Stimulated activated CD8-positive, alpha-beta memory T cell treated with anti-CD3 and anti-CD28 coated beads, Interleukin-2, amount 100 ng/mL, for 1 hour (primary cell): ENCODE measurements at places on chromosomes 5 and 9.

- peak; percentile 22 for DNase-seq
These were observed 29.9 kb downstream of the CD180 start for GRCh38 chr5:67166460-67167285.

DNA sequence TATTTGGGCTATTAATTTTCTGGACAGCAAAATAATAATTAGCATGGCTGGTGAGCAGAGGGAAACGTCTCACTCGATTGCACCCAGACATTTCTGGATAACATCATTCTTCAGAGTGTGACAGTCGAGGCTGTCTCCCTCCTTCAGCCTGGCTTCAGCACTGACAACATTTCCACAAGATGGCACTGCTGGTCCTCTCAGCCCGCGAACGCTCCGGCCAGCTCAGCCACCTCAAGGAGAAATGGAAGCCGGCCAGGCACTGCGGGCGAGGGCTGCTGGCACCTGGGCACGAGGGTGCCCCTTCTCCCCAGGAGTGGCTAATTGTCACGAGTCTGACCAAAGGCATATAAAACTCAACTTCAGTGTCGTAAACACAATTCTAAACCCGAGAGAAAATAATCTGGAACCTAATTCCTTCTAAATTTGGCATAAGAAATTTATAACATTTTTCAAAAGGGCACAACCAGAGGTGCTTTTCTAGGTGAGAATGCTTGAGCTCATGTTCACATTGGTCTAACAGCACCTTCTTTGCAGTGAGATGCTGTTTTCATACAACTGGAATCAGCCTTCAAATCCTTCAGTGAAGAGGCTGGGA is 65.9 kb downstream of the DAP start:
- DNase-seq = no peak

GRCh38 chr9:70589571-70590314 is 175.3 kb upstream of the KLF9 start:
- DNase-seq = no peak

DNA sequence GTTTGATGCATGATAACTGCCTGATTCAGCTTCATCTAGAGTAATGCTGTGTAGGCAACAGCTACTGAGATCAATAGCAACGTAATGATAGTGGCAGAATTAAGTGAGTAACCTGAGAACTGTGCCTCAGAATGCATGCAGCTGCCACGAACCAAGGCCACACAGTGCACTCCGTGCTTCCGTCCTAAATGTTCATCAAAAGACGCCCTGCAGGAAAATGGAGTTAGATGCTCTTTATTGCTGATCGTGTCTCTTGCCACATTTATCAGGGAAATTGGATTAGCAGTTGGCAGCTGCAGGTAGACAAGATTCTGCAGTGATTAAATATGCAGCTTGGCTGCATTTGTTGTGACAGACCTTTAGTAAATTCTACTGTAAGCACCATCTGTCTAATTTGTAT is 107.7 kb upstream of the TLX3 start:
- DNase-seq = no peak

DNA sequence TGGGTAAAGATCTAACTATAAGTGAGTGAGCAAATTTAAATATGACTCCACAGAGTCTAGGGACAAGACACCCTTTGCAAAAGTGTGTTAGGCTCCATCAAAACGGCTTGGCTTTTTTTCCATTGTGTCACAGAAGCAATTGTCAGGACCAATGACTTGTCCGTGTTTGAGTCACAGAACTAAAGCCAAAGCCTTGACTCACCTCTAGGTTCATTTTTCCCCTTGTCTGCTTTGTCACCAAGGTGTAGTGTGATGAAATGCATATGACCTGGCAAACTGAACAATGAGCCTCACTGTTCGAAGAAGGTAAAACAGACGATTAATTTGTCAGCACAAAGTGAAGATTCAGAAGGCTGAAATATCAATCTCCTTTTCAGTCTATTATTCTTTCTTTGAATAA is 331.0 kb downstream of the GLIS3 start:
- DNase-seq = no peak

DNA sequence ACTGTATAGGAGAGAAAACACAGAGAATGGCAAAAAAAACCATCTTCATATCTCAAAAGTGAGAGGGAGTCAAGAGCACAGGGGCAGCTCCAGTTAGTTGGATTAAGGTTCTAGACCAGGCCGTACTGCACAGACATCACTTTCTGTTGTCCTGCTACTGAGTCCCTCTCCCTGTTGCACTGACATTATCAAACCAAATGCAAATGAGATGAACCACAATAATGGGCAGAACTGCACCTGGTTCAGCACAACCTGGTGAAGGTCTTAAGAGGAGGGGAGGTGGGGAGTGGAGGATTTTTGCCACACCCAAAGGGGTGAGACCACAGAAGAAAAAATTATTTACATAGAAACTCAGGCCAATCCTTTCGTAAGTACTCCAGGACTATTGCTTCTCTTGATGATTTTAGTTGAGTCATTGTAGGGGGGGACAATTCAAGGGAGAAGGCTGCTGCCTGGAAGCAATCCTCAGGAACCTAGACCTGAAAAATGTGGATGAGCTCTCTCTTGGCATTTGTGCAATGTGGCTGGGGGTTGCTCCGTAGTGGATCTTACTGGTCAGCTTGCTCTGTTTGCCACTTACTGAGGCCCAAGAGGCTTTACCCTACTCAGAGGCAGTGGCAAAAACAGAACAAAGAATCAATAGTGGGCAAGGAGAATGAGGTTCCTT is 94.5 kb upstream of the PPP1R2B start:
- DNase-seq = no peak

DNA sequence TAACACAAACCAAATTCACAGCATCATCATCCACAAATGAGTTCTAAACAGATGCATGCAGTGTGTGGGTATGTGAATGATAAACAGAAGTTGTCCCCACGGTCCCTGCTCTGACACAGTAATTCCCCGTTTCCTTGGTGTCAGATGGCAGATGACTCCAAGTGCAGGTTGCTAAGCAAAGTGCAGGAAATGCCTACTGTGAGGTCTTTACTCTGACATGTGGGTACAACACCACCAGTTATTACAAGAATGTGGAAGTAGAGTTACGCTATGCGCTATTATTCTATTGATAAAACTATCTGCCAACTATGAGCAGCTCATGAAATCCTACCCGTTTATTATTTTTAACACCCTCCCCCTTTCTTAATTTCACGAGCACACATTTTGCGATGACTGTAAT is 448.9 kb downstream of the BNC2 start:
- DNase-seq = no peak
